Epithelial cell of alveolus of lung (primary cell): ENCODE measurements at places on chromosomes 3 and 15. TPM values are rescaled to one million over a fixed set of nuclear protein-coding genes. Genes with fewer than 3 reads are reported as not detected.

The ZNF80 gene
- not detected in 2 replicates for total RNA-seq

The TM4SF18 gene
- total RNA-seq = 0.56 and 2.2 TPM in 2 replicates

The STT3B gene
- 96.8 and 125 TPM in 2 replicates for total RNA-seq

The ISL2 gene
- total RNA-seq = 0.91 and 1.6 TPM in 2 replicates

The MGA gene
- total RNA-seq = 12.7 and 14.9 TPM in 2 replicates

The LIPC gene
- total RNA-seq = 0.08 TPM in 1 of 2 replicates, not detected in the other

The TTLL13 gene
- 0.08 TPM in 1 of 2 replicates, not detected in the other for total RNA-seq

The DNAH12 gene
- under 0.01 TPM in 1 of 2 replicates, not detected in the other for total RNA-seq

The GNAT1 gene
- total RNA-seq = not detected in 2 replicates

The MAPKBP1 gene
- total RNA-seq = 7.1 and 8.2 TPM in 2 replicates

The CSPG5 gene
- total RNA-seq = 0.08 and 0.26 TPM in 2 replicates

The GRK7 gene
- total RNA-seq = under 0.01 TPM in 1 of 2 replicates, not detected in the other

The MAN2C1 gene
- 56.0 and 82.2 TPM in 2 replicates for total RNA-seq

The SEMA6D gene
- total RNA-seq = 7.2 and 21.0 TPM in 2 replicates

The PLSCR4 gene
- 20.6 and 44.7 TPM in 2 replicates for total RNA-seq

The GPR62 gene
- 0.08 TPM in 1 of 2 replicates, not detected in the other for total RNA-seq

The CAMK2N2 gene
- total RNA-seq = 0.39 TPM in 1 of 2 replicates, not detected in the other

The TMEM108 gene
- total RNA-seq = 1.0 and 1.1 TPM in 2 replicates

The CP gene
- 1.0 and 1.8 TPM in 2 replicates for total RNA-seq

The SEMA5B gene
- not detected in 2 replicates for total RNA-seq

The DCLK3 gene
- total RNA-seq = 0.39 TPM in 1 of 2 replicates, not detected in the other

The SLC22A13 gene
- total RNA-seq = 0.26 and 1.6 TPM in 2 replicates

The AHSG gene
- total RNA-seq = not detected in 2 replicates

The ILDR1 gene
- total RNA-seq = not detected in 2 replicates

The ZIC1 gene
- 0.08 TPM in 1 of 2 replicates, not detected in the other for total RNA-seq

The ANKRD63 gene
- total RNA-seq = not detected in 2 replicates

The TMEM44 gene
- total RNA-seq = 5.1 and 15.0 TPM in 2 replicates

The CYP1A2 gene
- total RNA-seq = not detected in 2 replicates

The AADACL2 gene
- not detected in 2 replicates for total RNA-seq

The AQP9 gene
- not detected in 2 replicates for total RNA-seq

The SERINC4 gene
- not detected in 2 replicates for total RNA-seq

The PLAAT1 gene
- 1.2 TPM in 1 of 2 replicates, not detected in the other for total RNA-seq

The HRH1 gene
- total RNA-seq = 6.9 and 9.7 TPM in 2 replicates

The ATP13A5 gene
- total RNA-seq = not detected in 2 replicates

The SRGAP3 gene
- total RNA-seq = 2.2 and 2.5 TPM in 2 replicates

The CYP11A1 gene
- 0.13 TPM in 1 of 2 replicates, not detected in the other for total RNA-seq

The RARRES1 gene
- total RNA-seq = 88.2 and 148 TPM in 2 replicates

The UBAP1L gene
- 0.26 and 2.5 TPM in 2 replicates for total RNA-seq

The RAP2B gene
- 9.1 and 18.2 TPM in 2 replicates for total RNA-seq

The MEX3B gene
- total RNA-seq = 8.9 and 12.2 TPM in 2 replicates

The GOLGA8T gene
- total RNA-seq = not detected in 2 replicates

The CMTM8 gene
- 2.2 and 3.3 TPM in 2 replicates for total RNA-seq

The GREM1 gene
- 96.8 and 140 TPM in 2 replicates for total RNA-seq

The ZDHHC23 gene
- 0.39 TPM in 1 of 2 replicates, not detected in the other for total RNA-seq

The C2CD4B gene
- total RNA-seq = 0.13 and 4.1 TPM in 2 replicates

The ATP6V1A gene
- 45.4 and 53.4 TPM in 2 replicates for total RNA-seq

The DGKG gene
- 1.3 TPM in 1 of 2 replicates, not detected in the other for total RNA-seq

The LRRC49 gene
- total RNA-seq = 8.7 and 23.9 TPM in 2 replicates
